ENCODE measurements at places on chromosomes 2 and 18.

DNA sequence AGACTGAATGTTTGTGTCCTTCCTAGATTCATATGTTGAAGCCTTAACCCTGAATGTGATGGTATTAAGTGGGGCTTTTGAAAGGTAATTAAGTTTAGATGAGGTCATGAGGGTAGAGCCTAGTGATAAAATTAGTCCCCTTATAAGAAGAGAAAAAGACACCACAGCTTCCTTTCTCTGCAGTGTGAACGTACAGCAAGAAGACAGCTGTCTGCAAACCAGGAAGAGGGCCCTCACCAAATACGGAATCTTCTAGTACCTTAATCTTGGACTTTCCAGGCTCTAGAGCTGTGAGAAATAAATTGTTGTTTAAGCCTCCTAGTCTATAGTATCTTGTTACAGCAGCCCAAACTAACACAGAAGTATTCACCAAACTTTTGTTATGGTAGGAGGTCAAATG, 57.1 kb upstream of the CYTIP start:
- no peak for DNase-seq

- no peak for DNase-seq
Measured at GRCh38 chr2:233950078-233950825, 33.1 kb downstream of the TRPM8 start.

DNA sequence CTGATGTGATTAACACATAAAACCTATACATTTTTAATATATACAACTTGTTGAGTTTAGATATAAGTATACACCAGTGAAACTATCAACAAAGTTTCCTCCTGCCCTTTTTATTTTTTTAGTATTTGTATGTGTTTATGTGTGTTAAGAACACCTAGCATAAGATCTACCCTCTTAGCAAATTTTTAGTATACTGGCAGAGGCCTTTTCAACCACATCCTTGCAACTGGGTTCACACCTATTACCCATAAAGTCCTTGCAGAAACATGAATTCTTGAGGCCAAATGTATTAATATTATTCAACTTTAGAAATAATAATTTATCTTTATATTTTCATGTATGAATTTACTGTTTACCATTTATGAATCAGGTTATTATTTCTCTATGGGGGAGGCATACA, 119.7 kb upstream of the CRIM1 start:
- DNase-seq = no peak

DNA sequence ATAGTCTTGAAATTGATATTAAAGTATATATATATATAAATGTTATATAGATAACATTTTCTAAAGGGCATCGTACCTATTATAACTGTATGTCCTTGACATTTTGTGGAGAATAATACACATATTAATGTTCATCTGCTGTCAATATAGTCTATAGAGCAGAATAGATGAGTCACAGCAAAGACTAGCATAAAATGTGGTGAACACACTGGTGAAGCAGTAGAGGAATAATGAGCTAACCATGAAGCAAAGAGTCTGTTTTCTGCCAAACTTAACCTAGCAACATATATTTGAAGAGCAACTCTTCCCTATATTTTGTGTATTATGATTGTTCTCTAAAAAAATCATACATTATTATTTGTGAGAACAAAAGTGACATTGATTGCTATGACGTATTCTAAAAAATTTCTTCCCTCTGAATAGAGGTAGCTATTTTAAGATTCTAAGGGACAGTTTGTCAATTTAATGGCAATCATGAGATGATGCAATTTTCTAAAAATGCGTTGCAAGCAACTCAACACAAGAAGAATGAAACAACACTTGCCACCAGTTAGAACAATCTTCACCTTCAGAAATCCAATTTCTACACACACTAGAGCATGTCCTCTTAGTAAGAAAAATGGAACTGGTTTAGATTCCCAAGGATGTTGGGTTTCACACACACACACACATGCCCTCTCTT, 22.0 kb downstream of the DOCK10 start:
- no peak for DNase-seq

DNA sequence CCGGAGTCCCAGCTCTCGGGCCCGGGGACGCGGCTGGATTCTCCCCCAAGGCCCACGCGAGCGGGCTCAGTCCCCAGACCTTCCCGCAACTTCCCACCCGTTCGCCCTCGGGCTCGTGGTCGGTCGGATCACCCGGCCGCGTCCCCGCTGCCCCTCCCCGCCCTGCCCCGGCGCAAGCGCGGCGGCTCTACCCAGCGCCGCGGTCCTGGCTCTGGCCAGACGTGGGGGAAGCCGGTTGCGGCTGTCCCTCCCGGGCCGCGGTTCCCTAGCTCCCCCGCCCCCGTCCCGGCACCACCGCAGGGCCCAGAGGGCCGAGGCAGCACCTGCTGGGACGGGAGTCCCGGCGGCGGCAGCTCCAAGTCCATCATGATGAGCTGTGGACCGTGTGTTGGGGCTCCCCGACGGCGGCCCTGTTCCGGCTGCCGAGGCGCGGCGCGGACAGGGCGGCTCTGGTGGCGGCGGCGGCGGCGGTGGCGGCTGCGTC, 276 bp downstream of the NFE2L2 start:
- DNase-seq = no peak

All from foreskin keratinocyte (primary cell).